Renal cortex interstitium (tissue), 15 donors: ENCODE measurements at places on chromosomes 7 and 10. TPM values are rescaled to one million over a fixed set of nuclear protein-coding genes. Genes with fewer than 3 reads are reported as not detected.

DNA sequence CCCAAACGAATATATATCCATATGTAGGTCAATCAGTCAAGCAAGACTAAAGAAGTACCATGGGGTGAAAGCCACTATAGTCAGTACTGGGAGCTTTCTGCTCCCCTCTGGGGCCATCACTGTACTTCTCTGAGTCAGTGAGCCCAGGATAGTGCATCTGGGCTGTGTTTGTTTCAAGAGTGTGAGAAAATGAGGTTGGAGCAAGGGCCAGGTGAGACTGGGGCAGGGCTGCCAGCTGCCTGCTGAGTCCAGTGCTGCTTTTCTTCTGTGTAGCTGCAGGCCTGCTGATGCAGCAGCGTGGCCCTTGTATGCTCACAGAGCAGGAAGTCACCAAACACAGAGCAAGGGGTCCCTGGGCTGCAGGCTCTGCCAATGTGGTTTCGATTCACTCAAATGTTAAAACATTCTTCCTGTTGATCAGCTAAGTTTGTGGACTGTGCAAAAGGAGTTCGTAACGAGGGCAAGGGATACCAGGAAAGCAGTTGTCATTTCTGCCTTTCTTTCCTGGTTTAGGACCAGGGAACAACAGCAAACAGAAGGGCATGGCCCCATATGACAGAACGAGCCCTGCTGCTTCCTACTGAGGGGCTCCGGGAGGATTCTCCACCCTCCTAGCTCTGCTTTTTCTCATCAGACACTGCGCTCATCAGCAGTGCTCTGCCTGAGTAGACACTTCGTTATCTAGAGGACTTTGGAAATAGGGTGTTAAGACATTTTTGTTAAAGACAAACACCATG lies 65.4 kb upstream of the TNS3 start:
- DNase-seq = no peak

DNA sequence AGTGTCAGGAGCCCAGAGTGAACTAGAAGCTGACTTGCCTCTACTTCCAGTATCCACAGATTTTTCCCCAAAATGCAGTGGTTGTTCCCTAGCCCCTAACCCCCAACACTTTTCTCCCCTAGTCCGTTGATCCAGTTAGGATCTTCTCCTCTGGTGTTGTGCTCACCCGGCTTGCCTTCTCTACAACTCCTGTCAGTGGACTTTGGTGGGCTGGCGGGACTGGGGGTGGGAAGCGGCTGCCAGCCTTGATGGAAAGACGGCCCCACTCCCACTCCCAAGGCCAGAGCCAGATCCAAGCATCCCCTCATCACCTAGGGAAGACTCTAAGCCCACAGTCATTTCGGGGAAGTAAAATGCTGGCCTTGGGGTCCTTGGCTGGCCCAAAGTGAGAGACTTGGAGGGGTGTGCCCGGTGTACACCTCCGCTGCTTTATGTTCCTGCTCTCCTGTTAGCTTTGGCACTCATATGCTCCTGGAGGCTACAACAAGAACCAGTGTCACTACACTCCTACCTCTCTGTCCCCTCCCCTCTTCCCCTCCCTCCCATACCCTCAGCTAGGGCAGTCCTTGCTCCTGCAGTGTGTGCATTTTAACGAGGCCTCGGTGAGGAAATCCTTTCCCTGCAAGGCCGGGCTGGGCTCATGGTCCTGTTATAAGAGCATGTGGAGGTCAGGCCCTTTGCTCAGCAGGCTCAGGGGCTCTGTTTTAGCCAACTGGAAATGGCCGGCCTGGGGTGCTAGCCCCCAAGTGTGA lies 930 bp upstream of the HOXA10 start:
- no peak for DNase-seq

DNA sequence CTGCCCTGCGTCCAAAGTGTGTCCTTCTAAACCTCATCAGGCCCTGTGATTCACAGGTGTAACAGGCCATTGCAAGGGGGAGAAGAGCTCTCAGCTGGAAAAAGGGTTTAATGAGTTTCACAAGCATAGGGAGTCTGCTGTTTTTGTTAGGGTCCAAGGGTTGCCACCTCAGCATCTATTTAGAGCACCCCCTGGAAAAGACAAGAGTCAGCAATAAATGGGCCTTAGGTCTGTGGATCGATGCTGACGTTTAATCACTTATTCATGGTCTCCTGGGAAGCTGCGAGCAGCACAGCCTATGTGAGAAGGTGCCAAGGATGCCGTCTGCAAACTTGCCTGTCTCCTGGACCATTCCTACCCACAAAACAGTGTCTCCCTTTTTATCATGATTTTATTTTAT lies 78.4 kb upstream of the BAIAP2L1 start:
- DNase-seq = no peak

DNA sequence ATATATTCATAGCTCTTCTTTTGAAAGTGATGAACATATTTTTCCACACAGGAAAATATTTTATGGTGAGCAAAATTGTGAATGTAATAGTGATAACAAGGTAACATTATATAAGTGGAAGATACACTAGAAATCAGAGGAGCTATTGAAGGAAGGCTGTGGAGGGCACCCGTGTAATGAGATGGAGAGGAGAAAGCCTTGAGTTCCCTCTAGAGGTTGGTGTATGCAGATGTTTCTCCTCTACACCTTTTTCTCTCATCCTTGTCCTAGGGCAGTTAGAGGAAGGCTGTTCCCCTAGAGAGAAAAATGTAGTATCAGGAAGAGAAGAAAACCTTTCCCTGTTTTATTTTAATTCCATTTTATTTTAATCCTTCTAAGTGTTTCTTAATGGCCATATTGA lies 54.6 kb upstream of the NRG3 start:
- DNase-seq = no peak

- DNase-seq = peak; percentile 12
Observed at GRCh38 chr10:84844461-84844860, 516.1 kb downstream of the CCSER2 start.

- DNase-seq = no peak
Observed at GRCh38 chr10:47222461-47222860, 77.5 kb upstream of the GDF10 start.

- no peak for DNase-seq
Observed at GRCh38 chr10:90412582-90412981, 445.3 kb downstream of the HTR7 start.

DNA sequence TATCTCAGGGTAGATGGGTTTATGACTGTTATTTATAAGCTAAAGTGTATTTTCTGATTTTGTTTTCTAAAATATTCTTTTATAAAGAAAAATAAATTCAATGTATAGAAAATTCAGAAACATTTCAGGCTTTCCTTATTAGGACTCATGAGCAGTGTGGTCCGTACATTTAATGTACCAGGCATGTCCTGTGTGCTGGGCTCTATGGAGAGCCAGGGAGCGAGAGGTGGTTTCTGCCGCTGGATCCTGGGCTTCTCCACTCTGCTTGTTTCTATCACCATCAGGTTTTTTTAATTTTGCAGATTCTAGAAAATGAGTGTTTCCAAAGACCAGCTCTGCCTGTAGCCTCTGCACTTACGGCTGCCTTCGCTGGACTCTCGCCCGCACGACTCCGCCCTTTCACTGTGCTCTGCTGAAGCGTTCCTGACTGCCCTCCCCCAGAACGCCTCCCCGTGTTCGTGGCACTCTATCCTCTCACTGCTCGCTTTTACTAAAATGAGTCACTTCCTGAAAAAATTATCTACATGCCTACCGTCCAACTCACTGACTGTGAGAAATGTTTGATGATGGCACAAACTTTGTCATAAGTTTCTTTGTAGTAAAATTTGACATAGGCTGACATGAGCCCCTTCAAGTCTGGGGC lies 188.5 kb downstream of the ZMYND11 start:
- no peak for DNase-seq

DNA sequence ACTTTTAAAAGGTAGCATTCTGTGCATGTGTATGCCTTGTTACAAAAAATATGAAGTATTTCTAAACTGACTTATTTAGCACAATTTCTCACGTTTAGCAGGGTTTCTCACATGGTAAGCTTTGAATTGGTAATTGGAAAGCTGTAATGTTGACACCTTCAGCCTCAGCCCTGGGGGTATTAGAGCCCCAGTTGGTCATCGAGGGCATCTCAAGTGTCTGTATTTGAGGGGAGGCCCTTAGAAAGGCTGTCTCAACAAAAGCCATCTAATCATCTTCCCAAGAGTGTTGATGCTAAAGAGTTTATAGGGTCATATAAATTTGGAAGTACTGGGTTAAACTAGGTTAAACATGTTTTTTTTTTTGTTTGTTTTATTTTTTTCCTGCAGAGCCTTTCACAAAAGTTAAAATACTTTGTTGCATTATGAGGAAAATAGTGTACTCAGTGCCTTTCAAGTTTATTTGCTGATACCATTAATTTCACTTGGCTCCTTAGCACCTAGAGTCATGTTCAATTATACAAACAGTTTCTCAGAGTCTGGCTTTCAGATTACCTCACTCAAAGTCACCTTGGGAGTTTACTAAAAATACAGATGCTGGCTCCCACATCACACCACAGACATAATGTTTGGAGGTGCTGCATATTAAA lies 134.0 kb downstream of the CD36 start:
- no peak for DNase-seq

GRCh38 chr10:77496941-77497420 lies 140.6 kb downstream of the KCNMA1 start:
- no peak for DNase-seq

DNA sequence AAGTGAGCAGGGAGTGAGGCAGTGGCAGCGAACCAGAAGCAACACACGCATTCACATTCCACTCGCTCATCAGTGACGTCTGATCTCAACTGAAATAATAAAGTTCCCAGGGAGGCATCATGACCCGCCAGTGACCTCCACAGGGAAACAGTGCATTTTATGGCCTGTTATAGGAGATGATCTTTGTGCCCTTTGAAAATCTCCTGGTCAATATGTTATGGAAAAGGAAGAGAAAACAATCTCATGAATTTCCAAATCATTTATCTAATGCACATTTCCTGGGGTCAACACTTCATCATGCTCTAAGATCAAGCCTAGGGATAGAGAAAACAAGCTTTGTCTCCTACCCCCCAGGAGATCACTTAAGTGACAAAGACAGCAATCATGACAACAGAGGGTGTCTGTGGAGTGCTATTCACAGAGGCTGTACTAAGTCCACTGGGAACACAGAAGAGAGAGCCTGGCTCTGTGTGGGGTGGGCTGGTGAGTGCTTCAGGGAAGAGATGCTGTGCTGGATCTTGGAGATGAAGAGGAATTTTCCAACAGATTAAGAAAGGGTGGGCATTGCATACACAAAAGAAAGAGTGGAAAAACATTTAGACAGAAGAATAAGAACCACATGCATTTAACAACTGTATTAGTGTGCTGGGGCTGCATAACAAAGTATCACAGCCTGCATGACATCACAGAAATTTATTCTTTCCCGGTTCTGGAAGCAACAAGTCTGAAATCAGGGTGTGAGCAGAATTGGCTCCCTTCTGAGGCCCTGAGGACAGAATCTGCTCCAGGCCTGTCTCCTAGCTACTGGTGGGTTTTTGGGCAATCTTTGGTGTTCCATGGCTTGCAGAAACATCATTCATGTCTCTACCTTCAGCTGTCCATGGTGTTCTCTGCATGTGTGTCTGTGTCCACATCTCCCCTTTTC lies 613.9 kb upstream of the IGFBP3 start:
- peak; percentile 50 for DNase-seq

DNA sequence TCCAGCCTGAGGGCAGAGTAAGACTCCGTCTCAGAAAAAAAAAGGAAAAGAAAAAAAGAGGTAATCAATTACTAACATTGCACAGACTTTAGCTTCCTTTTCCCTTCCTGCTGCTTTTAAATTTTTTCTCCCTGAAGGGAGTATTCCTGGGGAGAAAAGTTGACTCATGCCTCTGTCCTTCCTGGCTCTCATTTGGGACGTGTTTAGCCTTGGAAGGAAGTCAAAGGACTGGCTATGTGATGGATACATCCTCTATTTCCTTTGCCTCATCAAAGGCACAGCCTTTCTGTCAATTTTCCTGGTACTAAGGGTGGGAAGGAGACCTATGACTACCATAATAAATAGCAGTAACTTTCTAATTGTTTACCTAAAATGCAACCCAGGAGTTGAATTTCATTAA lies 77.6 kb downstream of the ITGA8 start:
- no peak for DNase-seq

DNA sequence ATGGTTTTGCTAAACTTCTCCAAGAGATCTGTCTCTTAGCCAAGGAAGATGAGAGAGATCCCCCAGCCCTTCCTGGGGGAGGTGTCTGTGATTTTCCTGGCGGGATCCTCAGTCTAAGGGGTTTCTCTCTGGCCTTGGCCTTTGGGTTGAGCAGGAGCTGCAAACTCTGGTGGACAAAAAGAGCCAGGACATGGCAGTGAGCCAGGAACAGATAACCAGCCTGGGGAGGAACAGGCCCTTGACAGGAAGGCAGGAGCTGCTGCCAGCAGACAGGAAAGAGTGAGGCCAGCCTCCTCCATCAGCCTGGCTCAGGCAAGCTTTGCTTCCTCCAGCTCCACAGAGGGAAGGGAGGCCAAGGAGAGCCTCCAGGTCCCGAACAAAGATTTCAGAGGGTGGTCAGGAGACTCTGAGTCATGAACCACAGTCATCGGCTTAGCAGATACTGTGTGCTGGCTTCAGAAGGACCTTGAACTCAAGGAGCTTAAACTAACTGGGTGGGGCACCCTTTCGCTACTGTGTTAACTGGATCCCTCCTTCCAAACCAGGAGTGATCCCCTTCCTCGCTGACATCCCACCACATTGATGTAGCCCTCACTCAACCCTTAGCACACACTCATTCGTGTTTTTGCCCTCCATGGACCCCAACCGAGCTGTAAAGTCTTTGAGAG lies 34.7 kb downstream of the DDIT4 start:
- no peak for DNase-seq

DNA sequence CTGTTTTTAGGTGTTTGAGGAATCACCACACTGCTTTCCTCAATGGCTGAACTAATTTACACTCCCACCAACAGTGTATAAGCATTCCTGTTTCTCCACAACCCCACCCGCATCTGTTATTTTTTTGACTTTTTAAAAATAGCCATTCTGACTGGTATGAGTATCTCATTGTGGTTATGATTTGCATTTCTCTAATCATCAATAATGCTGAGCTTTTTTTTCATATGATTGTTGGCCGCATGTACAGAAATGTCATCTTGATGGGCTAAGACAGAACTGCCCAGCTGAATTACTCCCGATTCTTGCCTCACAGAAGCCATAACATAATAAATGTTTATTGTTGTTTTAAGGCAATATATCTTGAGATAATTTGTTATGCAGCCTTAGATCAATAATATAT lies 93.1 kb upstream of the DKK1 start:
- DNase-seq = no peak

GRCh38 chr10:28853195-28853594 lies 175.9 kb downstream of the BAMBI start:
- DNase-seq = no peak

GRCh38 chr7:148397056-148397455 lies 193.5 kb upstream of the C7orf33 start:
- DNase-seq = no peak

Gene GARIN1A
- 2.7 TPM for polyA plus RNA-seq

Gene TMEM178B
- 0.36 TPM for polyA plus RNA-seq

Gene DCLRE1A
- 16.9 TPM for polyA plus RNA-seq

Gene SSC4D
- 5.2 TPM for polyA plus RNA-seq

Gene TMEM213
- 39.7 TPM for polyA plus RNA-seq

Gene DYDC1
- polyA plus RNA-seq = 0.34 TPM

Gene UPK3BL2
- 14.3 TPM for polyA plus RNA-seq

Gene CLCN1
- 0.15 TPM for polyA plus RNA-seq

Gene MUC3A
- polyA plus RNA-seq = 1.2 TPM

Gene COL26A1
- polyA plus RNA-seq = 22.3 TPM

Gene DNAJC1
- 28.3 TPM for polyA plus RNA-seq
